ENCODE measurements at places on chromosomes 7 and 10. TPM values are rescaled to one million over a fixed set of nuclear protein-coding genes. Genes with fewer than 3 reads are reported as not detected.
A peak's percentile ranks its signal among the peaks of the same experiment; 100 is the strongest.

Gene C1QL3
- 0.80 TPM for total RNA-seq

- H3K4me1 ChIP-seq: peaks cover 11% of the 10 kb centered on the region
- no peaks in the 10 kb centered on the region for H3K27me3 ChIP-seq
- no peak overlapping the region for H3K27ac ChIP-seq
- no peak for DNase-seq
Observed at GRCh38 chr7:117672453-117672852, 192.6 kb downstream of the CFTR start.

Gene OPN4
- total RNA-seq: not detected

DNA sequence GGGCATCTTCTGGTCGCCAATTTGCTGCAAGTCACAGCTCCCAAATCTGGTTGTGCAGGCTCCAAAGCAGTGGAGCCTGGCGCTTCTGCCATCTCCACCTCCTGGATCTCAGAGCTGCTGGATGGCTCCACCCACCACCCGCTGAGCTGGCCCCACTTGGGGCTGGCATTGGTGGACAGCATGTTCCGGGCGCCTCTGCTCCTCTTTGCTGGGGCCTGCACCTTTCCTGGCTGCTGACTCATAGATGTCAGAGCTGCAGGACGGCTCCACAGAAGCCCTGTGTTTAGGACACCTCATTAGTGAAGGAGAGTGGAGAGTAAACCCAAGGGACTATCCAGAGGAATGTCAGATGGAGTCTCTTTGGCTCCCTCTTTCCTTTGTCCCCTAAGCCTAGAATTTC, 27.4 kb downstream of the MAPK8 start:
- no peaks in the 10 kb centered on the region for H3K4me1 ChIP-seq
- no peak overlapping the region for H3K4me3 ChIP-seq

Gene PRLHR
- total RNA-seq: not detected

Gene OIT3
- total RNA-seq: 5.5 TPM

GRCh38 chr10:43980313-43980712, 331.6 kb upstream of the ZNF32 start:
- no peak for DNase-seq
- peaks cover 4% of the 10 kb centered on the region for H3K27me3 ChIP-seq
- H3K27ac ChIP-seq: no peak overlapping the region
- H3K4me1 ChIP-seq: peaks cover 3% of the 10 kb centered on the region
- H3K36me3 ChIP-seq: no peaks in the 10 kb centered on the region
- H3K4me3 ChIP-seq: no peak overlapping the region

DNA sequence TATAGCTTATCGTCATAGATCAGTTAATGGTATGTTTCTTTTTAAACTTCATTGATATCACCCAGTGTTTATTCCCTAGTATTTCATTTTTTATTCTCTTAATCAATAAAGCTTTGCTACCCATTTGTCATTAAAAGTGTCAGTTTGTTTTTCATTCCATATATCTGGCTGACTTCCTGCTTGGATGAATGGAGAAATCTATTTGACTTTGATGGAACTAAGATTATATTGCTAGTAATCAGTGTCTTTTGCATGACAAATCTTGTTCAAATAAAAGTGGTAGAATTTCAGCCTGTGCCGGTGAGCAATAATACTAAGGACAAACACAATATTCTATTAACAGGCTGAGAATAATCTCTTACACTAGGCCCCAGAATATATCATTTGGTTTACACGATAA, 203.3 kb downstream of the SEC23IP start:
- no peak for DNase-seq
- no peak overlapping the region for H3K27ac ChIP-seq
- no peaks in the 10 kb centered on the region for H3K36me3 ChIP-seq
- no peaks in the 10 kb centered on the region for H3K27me3 ChIP-seq
- H3K4me1 ChIP-seq: no peaks in the 10 kb centered on the region

DNA sequence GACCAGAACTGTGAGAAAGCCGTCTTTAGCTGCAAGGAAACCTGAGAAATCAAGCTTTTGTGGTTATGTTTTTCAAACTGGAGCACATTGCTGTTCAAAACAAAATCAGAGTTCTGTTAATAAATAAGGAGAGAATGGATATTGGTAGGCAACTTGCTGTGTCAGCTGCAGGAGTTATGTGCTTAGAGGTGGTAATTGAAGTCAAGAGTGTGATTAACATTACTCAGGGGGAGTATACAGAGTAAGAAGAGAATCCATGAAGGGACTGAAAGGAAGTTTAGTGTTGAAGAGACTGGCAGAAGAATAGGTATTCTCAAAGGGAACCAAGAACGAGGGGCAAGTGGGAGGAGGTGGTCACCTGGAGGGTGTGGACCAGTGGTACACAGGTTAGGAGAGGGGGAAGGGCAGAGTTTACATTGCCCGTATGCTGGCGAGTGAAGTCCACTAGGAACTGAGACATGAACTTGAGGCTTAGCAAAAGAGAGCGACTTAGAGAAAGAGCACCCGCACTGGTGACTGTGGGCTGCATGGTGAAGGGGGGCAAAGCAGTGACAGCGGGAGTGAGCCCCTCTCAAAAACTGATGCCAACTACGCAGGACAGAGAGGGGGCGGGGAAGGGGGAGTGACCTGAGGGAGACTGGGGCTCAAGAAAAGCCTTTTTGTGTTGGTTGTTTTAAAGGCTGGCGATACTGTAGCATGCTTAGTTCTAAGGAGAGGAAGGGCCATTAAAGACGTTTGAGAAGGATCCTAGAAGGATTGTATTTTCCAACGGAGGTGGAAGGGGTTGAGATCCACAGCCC, 80.0 kb downstream of the SDK1 start:
- no peaks in the 10 kb centered on the region for H3K36me3 ChIP-seq
- H3K4me1 ChIP-seq: peaks cover 9% of the 10 kb centered on the region
- H3K4me3 ChIP-seq: no peak overlapping the region
- H3K27me3 ChIP-seq: no peaks in the 10 kb centered on the region

DNA sequence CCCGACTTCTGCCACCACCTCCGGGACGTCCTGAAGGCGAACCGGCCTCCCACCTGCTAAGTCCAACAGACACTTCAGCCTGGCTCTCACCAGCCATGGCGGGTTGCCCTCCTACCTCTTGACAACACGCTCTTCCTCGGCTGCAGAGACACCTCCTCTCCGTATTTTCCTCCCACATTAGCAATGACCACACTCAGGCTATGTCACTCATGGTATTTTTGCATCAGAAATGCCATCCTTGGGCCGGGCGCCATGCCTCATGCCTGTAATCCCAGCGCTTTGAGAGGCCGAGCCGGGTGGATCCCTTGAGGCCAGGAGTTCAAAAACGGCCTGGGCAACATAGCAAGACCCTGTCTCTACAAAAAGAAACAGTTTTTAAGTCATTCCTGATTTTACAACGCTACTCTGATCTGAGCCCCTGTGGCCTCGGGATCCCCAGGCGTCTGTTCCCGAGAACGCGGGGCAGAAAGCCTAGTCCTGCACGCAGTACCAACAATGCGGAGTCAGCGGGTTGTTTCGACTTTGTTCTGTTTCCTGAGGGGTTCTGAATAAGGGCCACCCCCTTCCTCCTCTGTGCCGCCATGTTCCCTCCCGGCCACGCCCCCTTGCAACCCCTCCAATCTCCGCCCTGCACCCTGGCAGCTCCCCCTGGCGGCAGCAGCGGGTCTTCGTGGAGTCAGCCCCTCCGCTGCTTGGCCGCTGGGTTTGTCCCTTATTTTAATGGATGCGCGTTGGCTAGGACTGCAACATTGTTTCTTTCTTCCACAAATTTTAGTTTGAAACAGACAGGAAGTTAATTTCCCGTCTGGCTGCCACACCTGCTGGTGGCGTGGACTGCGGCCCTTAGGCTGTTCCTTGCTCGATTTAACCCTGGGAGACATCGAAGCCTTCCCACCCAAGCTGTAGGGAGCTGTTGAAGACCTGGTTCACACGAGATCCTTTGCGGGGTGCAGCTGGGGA, 9.7 kb upstream of the ZFAND2A start:
- peaks cover 5% of the 10 kb centered on the region for H3K4me1 ChIP-seq
- H3K27ac ChIP-seq: no peak overlapping the region
- H3K4me3 ChIP-seq: no peak overlapping the region
- H3K27me3 ChIP-seq: peaks cover 7% of the 10 kb centered on the region
- DNase-seq: peak; percentile 91

Gene TCTN3
- total RNA-seq: 54.3 TPM

Measured in endothelial cell (in vitro differentiated cells).